Brain microvascular endothelial cell (primary cell): ENCODE measurements at places on chromosomes 5 and 9.

GRCh38 chr5:109721741-109722140 is 32.0 kb downstream of the MAN2A1 start:
- no peak for DNase-seq

DNA sequence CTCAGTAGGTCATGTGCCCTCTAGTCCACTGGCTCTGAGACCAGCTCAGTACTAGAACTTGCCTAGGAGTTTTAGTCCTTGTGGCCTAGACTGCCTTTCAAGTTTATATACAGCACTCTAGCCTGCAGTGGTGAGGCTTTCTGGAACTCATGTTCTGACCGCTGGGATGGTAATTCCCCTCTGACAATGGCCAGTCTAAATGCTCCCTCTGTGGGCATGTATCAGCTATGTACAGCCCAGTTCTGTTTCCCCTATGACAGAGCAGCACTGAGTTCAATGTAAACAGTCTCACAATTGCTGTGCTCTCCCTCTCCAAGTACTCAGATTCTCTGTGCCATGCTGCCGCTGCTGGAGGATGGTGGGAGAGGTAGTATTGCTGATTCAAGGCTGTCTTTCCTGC is 68.6 kb upstream of the SLC27A6 start:
- no peak for DNase-seq

- DNase-seq: no peak
Measured at GRCh38 chr5:107985144-107985543, 314.4 kb upstream of the EFNA5 start.

- no peak for DNase-seq
Measured at GRCh38 chr9:115413304-115413703, 295.3 kb upstream of the TNC start.

DNA sequence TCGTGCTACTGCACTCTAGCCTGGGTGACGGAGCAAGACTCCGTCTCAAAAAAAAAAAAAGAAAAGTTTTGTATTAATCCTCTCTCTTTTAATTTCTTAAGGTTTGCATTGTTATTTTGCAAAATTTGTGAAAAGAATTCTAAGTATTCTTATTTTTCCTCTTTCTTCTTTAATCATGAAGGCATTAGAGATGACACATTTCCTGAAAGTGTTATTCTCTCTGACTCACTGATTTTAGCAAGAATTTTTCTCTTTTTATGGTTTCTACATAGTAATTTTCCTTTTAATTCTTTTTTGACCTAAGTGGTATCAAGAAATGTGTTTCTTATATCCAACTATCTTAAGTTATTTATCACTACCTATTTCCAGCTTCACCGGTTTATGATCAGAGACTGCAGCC is 78.0 kb downstream of the NSUN2 start:
- no peak for DNase-seq

GRCh38 chr5:90111364-90112032 is 298.1 kb downstream of the CETN3 start:
- DNase-seq: no peak

- no peak for DNase-seq
Measured at GRCh38 chr9:110815361-110815760, 146.8 kb downstream of the MUSK start.

GRCh38 chr5:14041528-14042192 is 97.2 kb upstream of the DNAH5 start:
- DNase-seq: no peak

DNA sequence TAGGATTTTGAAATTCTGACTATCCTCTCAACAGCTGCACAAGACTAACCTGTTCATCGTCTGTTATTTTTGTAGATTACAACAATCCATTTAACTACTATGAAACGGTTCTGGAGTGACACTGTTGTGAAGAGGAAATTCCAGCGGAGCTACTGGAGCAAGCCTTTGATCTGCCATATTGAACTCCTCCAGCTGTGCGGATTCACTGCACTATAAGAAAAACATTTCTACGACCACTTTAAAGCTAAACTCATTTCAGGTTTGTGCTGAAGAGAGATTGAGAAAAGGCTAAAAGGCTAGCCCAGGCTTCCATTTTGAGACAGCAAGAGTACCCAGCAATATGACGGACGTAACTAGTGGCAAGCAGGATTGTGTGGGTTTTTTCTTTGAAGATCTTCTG is 104.9 kb upstream of the ANKH start:
- DNase-seq: no peak

- no peak for DNase-seq
Measured at GRCh38 chr9:72274916-72275315, 90.1 kb downstream of the ZFAND5 start.

DNA sequence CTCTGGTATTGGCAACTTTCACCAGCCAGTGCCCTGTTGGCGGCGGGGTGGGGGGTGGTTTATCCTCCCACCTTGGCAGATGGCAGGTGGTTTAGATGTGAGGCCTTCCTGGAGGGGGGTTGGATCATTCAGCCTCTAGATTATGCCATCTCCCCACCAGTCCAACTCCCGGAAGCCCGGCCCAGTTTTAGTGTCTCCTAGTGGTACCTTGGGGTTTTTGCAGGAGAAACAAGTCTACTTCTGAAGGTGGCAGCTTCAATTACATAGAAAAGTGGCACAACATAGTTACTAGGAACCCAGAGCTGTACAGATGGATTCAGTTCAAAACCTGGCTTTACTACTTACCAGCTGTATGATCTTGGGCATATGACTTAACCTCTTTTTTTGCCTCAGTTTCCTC is 11.3 kb downstream of the PRLR start:
- no peak for DNase-seq

DNA sequence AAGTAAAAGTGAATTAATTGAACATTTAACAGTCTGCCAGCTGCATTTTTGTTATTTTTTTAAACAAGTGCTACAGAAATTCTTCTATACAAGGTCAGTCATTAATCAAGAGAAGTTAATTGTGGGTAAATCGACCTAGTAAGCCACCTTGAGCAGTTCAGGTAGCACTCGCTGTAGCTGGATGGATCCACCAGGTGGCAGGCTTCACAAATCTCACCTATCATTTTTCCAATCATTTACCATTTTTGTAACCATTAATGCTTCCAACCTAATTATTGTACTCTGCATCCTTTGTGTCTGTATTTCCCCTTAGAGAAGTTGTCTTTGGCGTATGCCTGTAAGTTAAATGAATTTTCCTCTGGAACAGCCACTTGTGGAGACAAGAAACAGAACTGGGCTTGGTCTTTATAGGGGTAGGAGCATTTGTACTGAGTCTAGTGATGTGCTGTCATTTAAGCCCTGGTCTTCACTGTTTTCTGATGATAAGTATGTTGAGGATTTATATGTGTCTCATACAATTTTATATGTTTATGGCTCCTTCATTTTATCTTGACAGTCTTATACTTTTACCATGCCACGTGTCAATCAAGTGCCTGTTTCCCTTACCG is 39.5 kb downstream of the CD180 start:
- DNase-seq: peak; percentile 4

GRCh38 chr5:172171118-172171517 is 16.9 kb downstream of the STK10 start:
- DNase-seq: no peak

DNA sequence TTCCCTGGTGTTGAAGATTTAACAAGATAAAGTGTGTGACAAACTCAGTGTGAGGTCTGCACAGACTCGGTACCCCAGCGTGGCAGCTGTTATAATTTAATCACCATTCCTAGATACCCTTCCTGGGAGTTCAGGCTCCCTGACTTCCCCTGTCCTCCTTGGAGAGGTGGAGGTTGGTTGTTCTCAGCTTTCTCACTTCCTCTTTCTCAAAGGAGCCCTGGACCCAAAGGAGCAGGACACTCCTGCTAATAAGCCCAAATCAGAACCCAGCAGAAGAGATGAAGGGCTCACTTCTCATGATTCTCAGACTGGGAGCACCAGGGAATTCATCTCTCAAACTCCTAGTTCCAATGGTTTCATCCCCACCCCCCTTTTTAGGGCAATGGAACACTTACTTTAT is 58.2 kb downstream of the GTF3C4 start:
- no peak for DNase-seq

- DNase-seq: no peak
Measured at GRCh38 chr5:167578977-167579692, 712.3 kb upstream of the WWC1 start.

GRCh38 chr5:80659106-80659505 is 4.3 kb upstream of the DHFR start:
- peak; percentile 31 for DNase-seq

GRCh38 chr5:54362992-54363625 is 52.7 kb upstream of the ARL15 start:
- no peak for DNase-seq

- no peak for DNase-seq
Measured at GRCh38 chr5:373710-374602, 52.4 kb downstream of the AHRR start.

GRCh38 chr9:36093384-36093783 is 43.1 kb upstream of the GLIPR2 start:
- no peak for DNase-seq

- DNase-seq: peak; percentile 9
Measured at GRCh38 chr9:98118640-98119601, at the start of gene TRIM14. TRIM14 (minus strand) TSS chr9:98119222; CDS start chr9:98119188, 34 bp downstream.

- DNase-seq: no peak
Measured at GRCh38 chr5:142847898-142848790, 78.0 kb downstream of the ARHGAP26 start.

- DNase-seq: no peak
Measured at GRCh38 chr9:124537926-124538325, 30.7 kb upstream of the NR5A1 start.

GRCh38 chr5:66645039-66645438 is 48.8 kb downstream of the MAST4 start:
- DNase-seq: no peak

GRCh38 chr5:55620766-55621160 is 86.0 kb upstream of the PLPP1 start:
- no peak for DNase-seq

GRCh38 chr9:130427326-130427725 is 17.4 kb upstream of the ASS1 start:
- no peak for DNase-seq

- DNase-seq: no peak
Measured at GRCh38 chr5:107389775-107390148, 281.0 kb downstream of the EFNA5 start.

DNA sequence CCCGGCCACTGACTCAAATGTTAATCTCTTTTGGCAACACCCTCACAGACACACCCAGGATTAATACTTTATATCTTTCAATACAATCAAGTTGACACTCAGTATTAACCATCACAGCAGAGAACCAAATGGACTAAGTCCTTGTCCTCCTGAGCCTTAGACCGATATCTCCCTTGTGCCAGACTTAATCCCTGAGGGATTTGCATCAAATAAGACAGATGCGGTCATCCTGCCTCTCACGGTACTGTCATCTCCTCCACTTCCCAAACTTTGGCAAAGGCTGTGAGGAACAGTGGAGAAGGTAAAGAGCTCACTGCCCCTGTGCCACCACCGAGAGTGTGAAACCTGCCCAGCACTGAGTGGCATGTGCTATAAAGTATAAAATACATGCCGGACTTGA is 6.5 kb upstream of the PRRC2B start:
- DNase-seq: no peak

DNA sequence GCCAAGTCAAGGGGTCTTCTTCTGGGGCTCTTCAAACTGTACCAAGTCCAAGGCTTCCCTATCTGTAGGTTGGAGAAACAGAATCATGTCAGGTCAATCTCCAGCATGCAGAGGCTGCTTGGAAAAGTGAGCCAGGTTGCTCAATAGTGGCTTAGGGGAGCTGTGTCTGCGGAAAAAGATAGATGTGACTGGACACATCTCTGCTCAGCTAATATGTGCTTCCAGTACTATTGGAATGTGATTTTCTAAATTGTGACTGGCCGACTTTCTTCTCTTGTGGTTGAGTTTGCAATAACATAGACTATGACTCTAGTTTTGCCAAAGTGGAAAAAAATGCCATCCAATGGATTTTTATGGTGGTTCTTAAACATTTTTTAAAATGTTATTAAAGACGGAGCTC is 136.7 kb downstream of the BOD1 start:
- DNase-seq: no peak

DNA sequence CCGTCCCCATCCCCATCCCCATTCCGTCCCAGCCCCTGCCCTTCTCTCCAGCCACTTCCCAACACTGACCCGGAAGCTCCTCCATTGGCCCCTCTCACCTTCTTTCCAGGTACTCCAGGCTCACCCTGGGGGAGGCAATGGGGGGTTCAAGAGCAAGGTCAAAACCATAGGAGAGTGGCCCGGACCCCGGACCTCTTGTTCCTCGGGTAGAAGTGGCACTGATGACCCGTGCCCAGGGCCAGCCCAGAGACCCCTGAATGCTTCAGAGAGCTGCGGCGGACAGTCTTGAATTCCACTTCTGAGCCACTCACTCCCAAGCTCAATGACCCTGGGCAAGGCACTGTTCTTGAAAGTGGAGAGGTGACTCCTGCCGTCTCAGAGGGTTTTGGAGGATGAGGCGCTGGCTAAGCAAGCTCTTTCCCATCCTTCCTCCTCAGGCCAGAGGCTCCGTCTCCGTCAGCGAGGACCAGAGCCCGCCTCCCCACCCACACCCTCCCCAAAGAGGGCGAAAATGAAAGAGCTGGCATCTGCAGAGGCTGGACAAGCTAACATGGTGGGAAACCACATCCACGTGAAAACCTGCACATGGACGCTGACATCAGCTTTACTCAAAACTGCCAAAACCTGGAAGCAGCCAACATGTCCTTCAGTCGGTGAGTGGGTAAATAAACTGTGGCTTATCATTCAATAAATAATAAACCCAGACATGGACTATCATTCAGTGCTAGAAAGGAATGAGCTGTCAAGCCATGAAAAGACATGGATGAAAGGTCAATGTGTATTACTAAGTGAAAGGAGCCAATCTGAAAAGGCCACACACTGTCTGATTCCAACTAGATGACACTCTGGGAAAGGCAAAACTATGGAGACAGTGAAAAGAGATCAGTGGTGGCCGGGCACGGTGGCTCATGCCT is 27.3 kb upstream of the PHYKPL start:
- DNase-seq: no peak
